ENCODE measurements at places on chromosomes 16 and 17. TPM values are rescaled to one million over a fixed set of nuclear protein-coding genes. Genes with fewer than 3 reads are reported as not detected.
A peak's percentile ranks its signal among the peaks of the same experiment; 100 is the strongest.

DNA sequence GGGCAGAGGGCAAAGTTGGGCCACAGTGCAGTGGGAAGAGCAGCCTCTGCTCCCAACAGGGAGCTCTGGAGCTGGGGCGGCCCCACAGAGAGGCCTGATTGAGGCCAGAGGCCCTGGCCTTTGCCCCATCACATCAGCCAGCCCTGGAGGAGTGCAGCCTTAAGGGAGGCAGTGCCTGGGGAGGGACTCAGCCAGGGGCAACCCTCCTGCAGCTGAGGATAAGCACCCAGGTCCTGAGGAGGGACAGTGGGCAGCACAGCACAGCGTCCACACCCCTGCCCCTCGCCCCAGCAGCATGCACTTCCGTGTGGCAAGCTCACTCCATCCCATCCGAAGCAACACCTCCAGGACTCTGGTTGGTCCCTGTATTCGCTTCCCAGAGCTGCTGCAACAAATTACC is 61.9 kb upstream of the CBX4 start:
- no peak overlapping the region for H3K4me3 ChIP-seq
- no peak overlapping the region for H3K27ac ChIP-seq
- H3K36me3 ChIP-seq: no peaks in the 10 kb centered on the region

DNA sequence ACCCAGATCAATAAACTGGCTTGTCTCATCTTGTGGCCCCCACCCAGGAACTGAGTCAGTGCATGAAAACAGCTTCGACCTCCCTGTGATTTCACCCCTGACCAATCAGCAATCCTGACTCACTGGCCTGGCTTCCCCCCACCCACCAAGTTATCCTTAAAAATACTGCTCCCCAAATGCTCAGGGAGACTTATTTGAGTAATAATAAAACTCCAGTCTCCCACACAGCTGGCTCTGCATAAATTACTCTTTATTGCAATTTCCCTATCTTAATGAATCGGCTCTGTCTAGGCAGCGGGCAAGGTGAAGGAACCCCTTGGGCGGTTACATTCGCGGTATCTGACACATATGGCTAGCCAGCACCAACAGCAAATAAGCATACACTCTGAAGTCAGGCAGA is 9.8 kb upstream of the RABEP1 start:
- H3K36me3 ChIP-seq: no peaks in the 10 kb centered on the region
- H3K4me1 ChIP-seq: no peaks in the 10 kb centered on the region
- peak; percentile 17 for DNase-seq
- H3K4me3 ChIP-seq: no peak overlapping the region
- no peak overlapping the region for H3K27ac ChIP-seq

DNA sequence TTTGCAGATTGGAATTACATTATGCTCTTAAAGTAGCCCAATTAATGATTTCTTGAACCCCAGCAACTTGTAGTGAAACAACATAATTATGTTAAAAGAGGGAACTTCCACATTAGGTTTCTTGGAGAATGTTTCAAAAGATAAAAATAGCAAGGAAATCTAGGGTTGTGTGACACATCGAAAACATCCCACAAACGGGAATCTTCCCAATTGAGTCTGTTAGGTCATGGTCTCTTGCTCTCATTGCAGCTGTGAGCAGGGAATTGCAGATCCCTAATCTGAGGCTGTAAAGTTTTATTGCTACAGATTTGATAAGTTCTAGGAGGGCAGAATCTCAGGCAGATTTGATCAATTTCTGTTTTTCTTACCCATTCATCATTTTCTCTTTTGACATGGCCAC is 6.7 kb upstream of the LPO start:
- DNase-seq: peak; percentile 47
- no peak overlapping the region for H3K4me3 ChIP-seq
- no peaks in the 10 kb centered on the region for H3K36me3 ChIP-seq
- peaks cover 5% of the 10 kb centered on the region for H3K27me3 ChIP-seq
- no peaks in the 10 kb centered on the region for H3K4me1 ChIP-seq
- no peak overlapping the region for H3K27ac ChIP-seq

- no peaks in the 10 kb centered on the region for H3K36me3 ChIP-seq
- no peak overlapping the region for H3K4me3 ChIP-seq
- H3K27me3 ChIP-seq: peaks cover 19% of the 10 kb centered on the region
- DNase-seq: peak; percentile 30
- H3K4me1 ChIP-seq: no peaks in the 10 kb centered on the region
- no peak overlapping the region for H3K27ac ChIP-seq
Observed at GRCh38 chr17:39591958-39592954, 15.5 kb downstream of the NEUROD2 start.

DNA sequence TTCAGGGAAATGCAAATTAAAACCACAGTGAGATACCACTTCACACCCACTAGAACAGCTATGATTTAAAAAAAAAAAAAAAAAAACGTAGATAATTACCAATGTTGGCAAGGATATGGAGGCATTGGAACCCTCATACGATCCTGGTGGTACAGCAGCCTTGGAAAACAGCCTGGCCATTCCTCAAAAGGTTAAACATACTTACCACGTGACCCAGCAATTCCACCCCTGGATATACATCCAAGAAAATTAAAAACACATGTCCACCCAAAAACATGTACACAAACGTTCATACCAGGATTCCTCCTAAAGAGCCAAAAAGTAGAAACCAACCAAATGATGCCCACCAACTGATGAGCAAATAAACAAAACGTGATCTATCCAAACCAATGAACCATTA is 68.1 kb downstream of the GAS7 start:
- H3K36me3 ChIP-seq: no peaks in the 10 kb centered on the region
- no peak overlapping the region for H3K4me3 ChIP-seq
- H3K27me3 ChIP-seq: no peaks in the 10 kb centered on the region
- no peak overlapping the region for H3K27ac ChIP-seq

GRCh38 chr16:65772134-65772732 is 594.3 kb upstream of the CDH5 start:
- no peak overlapping the region for H3K4me3 ChIP-seq
- H3K27me3 ChIP-seq: no peaks in the 10 kb centered on the region
- no peak overlapping the region for H3K27ac ChIP-seq

GRCh38 chr16:12067714-12068401 is 91.3 kb downstream of the SNX29 start:
- no peak overlapping the region for H3K27ac ChIP-seq
- DNase-seq: peak; percentile 89
- peaks cover 2% of the 10 kb centered on the region for H3K4me1 ChIP-seq

DNA sequence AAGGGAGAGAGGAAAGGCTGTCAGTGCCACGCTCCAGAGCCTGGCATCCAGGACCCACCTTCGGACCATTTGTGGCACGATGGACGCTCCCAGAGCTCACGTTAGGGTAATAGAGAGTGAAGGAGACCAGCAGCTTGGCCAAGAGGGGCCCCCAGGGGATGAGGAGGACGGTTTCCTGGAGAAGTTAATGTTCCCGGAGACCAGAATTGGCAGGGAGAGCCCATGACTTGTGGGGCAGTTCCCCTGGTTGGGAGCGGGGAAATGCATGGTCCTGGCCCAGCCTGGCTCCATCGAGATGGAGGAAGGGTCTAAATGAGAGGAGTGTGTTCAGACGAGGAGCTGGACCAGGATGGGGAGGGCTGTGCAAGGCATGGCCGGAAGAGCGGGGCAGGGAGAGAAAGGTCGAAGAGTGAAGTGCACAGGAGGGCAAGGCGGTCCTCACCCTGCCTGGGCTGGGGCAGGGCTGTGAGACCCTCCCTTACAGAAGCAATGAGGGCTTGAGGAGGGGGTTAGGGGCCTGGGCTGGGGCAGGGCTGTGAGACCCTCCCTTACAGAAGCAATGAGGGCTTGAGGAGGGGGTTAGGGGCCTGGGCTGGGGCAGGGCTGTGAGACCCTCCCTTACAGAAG is 2.9 kb upstream of the HIC1 start:
- peaks cover 5% of the 10 kb centered on the region for H3K4me1 ChIP-seq
- no peak overlapping the region for H3K4me3 ChIP-seq
- no peak overlapping the region for H3K27ac ChIP-seq
- H3K27me3 ChIP-seq: no peaks in the 10 kb centered on the region

DNA sequence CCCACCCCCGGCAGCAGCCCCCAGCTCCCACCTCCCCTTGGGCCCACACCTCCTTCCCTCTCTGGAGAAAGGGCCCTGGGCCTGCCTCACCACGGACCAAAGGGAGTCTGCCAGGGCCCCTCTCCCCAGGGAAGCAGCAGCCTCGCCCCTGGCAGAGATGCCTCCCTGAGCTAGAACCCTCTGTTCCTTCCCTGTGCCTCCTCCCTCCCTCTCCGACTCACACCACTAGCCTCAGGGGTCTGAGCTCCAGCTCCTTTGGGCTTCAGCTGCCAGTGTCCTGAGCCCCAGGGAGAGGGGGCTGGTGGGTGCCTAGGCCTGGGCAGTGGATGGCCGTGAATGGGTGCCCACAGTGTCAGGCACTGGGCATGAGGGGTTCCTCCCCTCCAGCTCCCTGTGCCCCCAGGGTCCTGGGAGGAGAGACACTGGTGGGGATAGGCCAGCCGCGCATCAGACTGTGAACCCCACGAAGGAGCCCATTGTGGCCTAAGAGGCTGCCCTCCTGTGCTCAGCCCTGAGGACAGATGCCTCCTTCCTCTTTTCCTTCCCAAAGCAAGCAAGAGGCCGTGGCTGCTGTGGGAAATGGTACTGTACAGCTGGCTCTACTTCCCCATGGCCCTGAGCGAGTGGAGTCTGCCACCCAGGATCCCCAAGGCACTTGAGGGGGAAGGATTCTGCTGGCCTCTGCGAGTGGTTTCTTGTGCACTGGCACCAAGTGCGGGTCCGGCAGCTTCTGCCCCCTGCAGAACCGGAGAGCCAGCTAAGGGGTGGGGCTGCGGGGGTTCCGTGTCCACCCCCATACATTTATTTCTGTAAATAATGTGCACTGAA is 20.7 kb downstream of the MMP15 start:
- no peak overlapping the region for H3K4me3 ChIP-seq
- no peak for DNase-seq
- H3K27ac ChIP-seq: no peak overlapping the region
- no peaks in the 10 kb centered on the region for H3K27me3 ChIP-seq
- no peaks in the 10 kb centered on the region for H3K36me3 ChIP-seq

The CDK12 gene
- 19.4 TPM for polyA plus RNA-seq

The NPIPA8 gene
- polyA plus RNA-seq: 2.9 TPM

The GPATCH8 gene
- 13.7 TPM for polyA plus RNA-seq
